ENCODE measurements at places on chromosomes 5 and 9.

GRCh38 chr5:177545487-177546257 is 8.7 kb downstream of the FAM193B start:
- no peak for DNase-seq

GRCh38 chr9:106482733-106483132 is 380.2 kb upstream of the ZNF462 start:
- DNase-seq: no peak

- no peak for DNase-seq
These were observed 34.2 kb downstream of the MARCHF6 start for GRCh38 chr5:10387690-10388089.

DNA sequence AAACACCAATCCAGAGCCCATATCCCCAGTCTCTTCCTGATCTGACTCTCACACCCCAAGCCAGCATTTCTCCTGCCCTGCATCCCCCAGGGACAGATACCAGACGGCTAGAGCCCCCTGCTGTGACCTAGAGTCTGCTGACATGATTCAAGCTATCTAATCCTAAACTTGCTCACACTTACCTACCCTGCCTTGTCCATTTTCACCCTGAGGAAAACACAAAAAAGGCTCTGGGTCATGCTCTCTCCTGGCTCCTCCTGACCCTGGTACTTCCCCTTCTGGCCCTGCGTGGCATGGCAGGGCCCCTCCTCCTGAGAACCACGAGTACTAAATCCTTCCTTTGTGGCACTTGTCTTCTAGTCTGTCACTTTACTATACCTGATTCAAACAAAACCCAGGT is 2.8 kb upstream of the ARRDC1 start:
- no peak for DNase-seq

- no peak for DNase-seq
These were observed 9.7 kb upstream of the CHD1 start for GRCh38 chr5:98938464-98938863.

- DNase-seq: no peak
These were observed 53.4 kb upstream of the SUB1 start for GRCh38 chr5:32531885-32532520.

DNA sequence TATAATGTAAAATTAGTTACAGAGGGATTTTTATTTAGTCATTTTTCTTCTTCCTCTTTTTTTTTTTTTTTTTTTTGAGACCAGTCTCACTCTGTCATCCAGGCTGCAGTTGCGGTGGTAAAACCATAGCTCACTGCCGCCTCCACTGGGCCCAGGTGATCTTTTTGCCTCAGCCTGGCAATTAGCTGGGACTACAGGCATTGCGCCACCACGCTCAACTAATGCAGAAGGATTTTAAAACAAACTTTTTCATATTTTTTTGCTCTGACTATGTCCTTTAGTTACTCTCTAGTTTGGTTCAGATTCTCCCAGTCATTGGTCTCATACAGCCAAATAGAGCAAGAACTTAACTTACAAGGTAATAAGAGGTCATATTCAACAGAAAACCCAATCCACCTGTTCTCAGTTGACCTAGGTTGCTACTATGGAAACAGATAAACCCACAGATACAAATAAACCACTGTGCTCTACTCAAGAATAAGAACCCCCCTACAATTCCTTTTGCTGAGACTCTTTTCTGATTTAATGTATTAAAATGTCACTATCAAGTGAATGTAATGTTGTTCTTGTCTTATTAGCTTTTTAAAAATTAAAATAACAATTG is 50.1 kb upstream of the TTC39B start:
- peak; percentile 39 for DNase-seq

- no peak for DNase-seq
These were observed 1.8 kb upstream of the IARS1 start for GRCh38 chr9:92295240-92295790.

- no peak for DNase-seq
These were observed 778.1 kb downstream of the TLR4 start for GRCh38 chr9:118482306-118482705.

DNA sequence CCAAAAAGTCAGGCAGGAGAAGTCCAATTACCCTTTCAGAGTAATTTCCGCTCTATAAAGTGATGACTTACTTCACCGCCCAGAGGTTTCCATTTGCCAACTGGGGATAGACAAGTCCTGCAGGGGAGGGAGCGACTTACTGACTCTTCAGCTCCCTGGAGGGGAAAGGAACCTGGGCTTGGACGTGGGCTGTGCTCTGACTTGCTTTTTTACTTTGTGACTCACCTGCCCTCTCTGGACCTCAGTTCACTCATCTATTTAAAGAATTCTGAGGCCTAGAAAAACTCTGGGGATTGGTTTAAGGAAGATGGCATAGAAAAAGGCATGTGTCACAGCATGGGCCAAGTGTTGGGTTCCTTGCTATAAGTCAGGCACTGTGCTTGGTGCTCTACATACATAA is 180.4 kb upstream of the TRIM32 start:
- no peak for DNase-seq

DNA sequence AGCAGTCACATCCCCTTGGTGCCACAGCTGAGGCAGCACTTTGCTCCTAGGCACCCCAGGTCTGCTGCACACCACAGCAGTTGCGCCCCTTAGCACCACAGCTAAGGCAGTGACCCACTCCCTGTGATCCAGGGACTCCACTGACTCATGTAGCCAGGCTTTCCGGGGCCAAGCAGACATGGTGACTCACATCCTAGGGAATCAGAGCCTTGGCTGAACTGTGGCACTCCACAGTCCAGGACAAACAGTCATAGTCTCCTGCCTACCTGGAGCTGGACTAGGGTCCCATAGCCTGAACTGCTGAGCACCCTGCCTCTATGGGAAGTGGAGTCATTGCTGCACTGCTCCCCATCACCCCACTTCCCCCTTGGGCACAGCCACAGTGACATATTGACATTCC is 338.7 kb downstream of the NPR3 start:
- DNase-seq: no peak

- DNase-seq: no peak
These were observed 55.4 kb downstream of the LHX2 start for GRCh38 chr9:124066783-124067577.

GRCh38 chr5:144844086-144844485 is 673.4 kb downstream of the KCTD16 start:
- no peak for DNase-seq

GRCh38 chr5:103573411-103573810 is 10.8 kb upstream of the NUDT12 start:
- DNase-seq: no peak

DNA sequence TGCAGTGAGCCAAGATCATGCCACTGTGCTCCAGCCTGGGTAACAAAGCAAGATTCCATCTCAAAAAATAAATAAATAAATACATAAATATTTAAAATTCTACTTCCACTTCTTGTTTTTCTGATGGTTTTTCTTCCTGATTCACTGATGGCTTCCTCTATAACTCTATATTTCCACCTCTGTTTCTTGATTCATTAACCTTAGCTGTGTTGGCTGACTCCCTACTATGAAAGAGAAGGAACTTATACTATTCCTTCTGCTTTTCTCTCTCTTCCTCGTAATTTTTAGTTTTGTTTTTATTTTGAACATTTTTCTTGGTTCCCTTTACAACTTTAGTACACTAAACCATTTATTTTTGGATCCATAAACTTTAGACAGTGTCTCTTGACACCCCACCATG is 103.5 kb downstream of the MAMDC2 start:
- no peak for DNase-seq

DNA sequence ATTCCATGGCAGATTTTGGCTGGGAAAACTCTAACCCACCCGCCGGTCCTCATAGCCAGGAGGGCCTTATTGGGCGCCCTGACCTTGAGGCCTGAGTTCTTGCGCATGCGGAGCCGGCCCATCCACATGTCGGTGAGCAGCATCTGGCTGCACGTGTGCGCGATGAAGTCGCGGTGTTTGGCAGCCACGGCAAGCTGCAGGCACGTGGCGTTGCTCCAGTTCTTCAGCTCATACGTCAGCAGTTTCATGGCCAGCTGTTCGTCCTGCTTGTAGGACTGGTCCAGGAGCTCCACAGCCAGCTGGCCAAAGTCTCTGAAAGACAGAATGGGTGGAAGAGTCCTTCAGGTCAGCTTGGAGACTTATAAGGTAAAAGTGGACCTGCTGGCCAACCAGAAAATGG is 204.3 kb upstream of the KLF9 start:
- no peak for DNase-seq

DNA sequence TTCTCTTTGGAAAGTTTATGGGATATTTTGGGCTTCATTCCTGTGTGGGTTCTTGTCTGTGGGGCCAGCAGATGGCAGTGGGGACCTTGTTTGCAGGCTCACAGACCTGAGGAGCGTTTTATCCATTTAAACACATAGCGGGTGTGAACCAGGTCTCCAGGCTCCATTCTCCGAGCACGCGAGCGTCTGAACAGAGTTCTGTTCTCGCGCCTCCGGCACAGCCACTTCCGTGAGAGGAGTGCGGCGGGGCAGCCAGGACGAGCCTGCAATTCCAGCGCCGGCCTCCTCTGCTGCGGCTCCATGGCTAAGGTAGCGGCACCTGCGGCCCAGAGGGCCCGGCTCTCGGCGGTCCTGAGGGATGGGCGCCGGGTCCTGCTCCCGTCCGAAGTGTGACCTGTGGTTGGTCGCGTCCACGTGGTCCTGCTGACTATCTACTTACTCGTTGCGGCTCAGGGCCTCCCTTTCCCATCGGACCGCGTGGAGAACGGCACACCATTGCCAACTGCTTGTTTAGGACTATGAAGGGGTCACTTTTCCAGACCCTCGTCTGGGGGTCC is 7.3 kb downstream of the NRARP start:
- no peak for DNase-seq

- no peak for DNase-seq
These were observed 898 bp downstream of the STC2 start for GRCh38 chr5:173327084-173327947.

DNA sequence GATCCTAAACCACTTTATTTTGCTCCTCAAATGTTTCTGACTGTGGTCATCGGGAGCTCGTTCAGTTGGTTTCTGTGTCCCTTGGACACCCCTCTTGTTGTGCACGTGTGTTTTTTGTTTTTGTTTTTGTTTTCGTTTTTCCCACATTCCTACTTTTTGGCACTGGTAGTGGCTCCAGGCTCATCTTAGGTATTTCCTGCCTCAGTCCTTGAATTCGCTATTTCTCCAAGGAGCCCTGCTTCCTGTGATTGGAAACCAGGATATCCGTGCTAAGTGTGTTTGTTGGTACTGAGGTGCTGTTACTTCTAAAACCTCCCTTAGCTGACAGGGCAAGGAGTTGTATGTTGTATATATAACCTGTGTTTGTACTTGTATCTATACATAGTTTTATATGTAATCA is 5.9 kb downstream of the HMCN2 start:
- DNase-seq: no peak

- no peak for DNase-seq
These were observed 223.3 kb downstream of the MEF2C start for GRCh38 chr5:88659529-88660263.

DNA sequence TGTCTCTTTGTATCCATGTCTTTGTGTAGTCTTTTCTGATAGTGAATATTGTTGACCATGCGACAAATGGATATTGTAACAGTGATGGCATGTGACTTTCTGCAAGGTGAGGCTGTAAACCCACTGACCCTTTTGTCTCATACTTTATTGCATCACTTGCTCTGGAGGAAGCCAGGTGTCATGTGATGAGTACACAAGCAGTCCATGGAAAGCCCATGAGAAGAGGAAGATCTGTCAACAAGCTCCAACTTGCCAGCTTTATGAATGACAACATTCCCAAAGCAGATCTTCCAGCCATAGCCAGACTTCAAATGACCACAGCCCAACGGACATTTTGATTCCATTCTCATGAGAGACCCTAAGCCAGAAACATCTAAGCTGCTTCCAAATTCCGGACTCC is 450.1 kb upstream of the ACTBL2 start:
- DNase-seq: no peak

DNA sequence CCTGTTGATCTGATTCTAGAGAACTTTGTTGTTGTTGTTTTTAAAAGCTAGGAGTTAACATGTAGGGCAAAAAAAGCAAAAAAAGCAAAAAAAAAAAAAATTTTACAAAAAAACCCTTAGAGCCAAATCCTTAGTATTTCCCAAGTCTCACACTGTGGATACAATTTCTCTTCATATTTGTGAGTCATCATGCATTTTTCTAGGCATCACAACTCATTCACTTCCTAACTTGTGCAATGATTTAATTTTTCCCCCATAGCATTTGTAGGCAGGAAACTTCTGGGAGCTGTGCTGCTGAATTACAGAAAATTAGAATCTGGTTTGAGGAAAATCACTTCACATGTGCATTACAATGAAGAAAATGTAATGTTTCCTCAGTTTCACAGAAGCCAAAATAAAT is 91.9 kb downstream of the MARCHF3 start:
- no peak for DNase-seq

DNA sequence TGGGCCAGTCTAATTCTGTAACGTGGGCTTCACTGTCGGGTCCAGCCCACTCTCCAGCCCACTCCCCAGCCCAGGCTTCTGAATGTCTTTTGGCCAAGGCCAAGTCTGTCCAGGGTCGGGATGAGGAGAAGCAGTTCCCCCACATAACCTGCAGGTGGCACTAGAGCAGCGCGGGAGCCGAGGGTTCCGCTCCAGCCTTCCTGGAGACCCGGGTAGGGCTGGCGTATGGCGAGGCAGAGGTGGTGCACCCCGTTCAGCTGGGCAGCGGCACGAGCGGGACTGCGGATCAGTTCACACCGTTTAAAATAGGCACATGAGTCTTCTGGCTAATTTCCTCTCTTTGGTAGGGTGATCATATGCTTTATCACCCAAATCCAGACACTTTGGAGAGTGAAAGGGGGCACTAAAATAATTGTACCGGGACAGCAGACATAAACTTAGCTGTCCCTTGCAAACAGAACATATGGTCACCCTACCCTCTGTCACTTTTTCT is 185.9 kb downstream of the MSX2 start:
- peak; percentile 18 for DNase-seq

DNA sequence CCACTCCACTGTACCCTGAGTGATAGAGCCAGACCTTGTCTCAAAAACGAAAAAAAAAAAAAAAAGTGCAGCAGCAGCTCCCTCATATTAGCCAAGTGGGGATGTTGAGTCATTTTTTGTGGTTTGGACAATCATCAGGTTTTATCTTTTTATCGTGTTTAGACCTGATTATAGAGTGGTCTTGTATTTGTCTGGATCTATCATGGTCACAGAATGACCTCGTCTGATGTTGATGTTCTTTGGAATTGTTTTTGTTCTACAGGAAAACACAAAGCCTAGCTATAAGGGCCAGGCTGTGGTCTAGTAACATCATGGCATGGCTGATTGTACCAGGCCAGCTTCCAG is 1.6 kb upstream of the FBXW11 start:
- DNase-seq: no peak

GRCh38 chr5:89857790-89858189 is 551.8 kb downstream of the CETN3 start:
- DNase-seq: no peak

DNA sequence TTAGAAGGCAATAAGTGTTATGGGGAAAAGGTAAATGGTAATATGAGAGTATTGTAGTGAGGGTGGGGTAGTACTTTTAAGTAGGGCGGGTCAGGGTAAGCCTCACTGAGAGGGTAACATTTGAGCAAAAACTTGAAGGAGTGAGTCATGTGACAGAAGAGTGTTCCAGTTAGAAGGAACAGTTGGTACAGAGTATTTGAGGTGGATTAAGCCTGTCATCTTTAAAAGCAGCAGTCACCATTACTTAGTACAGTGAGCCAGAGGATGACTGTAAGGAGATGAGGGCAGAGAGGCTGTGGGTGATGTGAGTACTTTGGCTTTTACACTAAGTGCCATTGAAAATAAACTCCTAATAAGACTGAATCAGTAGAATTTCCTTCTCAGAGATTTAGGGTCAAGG is 54.8 kb downstream of the UBAP1 start:
- no peak for DNase-seq

GRCh38 chr9:132287256-132287760 is 67.5 kb downstream of the SETX start:
- DNase-seq: no peak

- no peak for DNase-seq
These were observed 82.8 kb downstream of the SLIT3 start for GRCh38 chr5:169218176-169218575.
